ENCODE measurements at places on chromosomes 5 and 9.

GRCh38 chr9:136626740-136627642, 35.7 kb upstream of the EGFL7 start:
- no peaks in the 10 kb centered on the region for H3K27me3 ChIP-seq
- no peaks in the 10 kb centered on the region for H3K36me3 ChIP-seq
- H3K27ac ChIP-seq: no peak overlapping the region
- H3K4me3 ChIP-seq: no peak overlapping the region

DNA sequence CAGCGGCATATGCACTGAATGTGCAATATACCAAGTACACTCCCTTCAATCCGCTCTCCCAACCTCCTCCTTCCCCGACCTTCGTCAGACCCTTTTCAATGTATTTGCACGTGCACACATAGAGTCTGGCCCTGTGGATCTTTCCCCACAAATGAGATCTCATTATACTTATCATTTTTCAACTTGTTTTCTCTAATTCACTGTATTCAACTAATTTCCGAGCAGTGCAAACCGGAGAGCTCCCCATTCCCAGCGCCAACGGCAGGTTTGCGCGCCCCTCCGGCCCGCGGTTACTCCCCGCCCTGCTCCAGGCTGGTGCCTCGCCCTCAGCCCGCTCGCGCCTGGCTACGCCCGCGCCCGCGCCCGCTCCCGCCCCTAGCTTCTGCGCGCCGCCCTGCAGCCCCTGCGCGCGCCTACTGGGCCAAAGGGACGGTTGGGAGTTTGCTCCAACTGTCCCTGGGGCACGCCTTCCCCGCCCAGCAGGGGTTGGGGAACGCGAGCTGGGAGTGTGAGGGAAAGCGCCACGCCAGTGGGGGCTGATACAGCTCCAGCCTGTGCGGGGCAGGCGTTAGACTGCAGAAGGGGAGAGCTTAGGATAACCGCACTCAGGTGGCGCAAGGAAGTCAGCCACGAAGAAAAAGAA, 3.3 kb upstream of the CDC20B start:
- peaks cover 7% of the 10 kb centered on the region for H3K4me1 ChIP-seq
- peak overlapping the region; percentile 27 for H3K4me3 ChIP-seq
- H3K27me3 ChIP-seq: no peaks in the 10 kb centered on the region
- DNase-seq: peak; percentile 55
- H3K27ac ChIP-seq: no peak overlapping the region
- H3K36me3 ChIP-seq: no peaks in the 10 kb centered on the region

GRCh38 chr5:112342389-112342788, 76.7 kb downstream of the EPB41L4A start:
- H3K4me3 ChIP-seq: no peak overlapping the region
- no peaks in the 10 kb centered on the region for H3K4me1 ChIP-seq
- no peak overlapping the region for H3K27ac ChIP-seq

GRCh38 chr9:15696979-15697378, 144.1 kb downstream of the CCDC171 start:
- DNase-seq: no peak
- H3K27me3 ChIP-seq: no peaks in the 10 kb centered on the region
- H3K4me3 ChIP-seq: no peak overlapping the region
- H3K36me3 ChIP-seq: no peaks in the 10 kb centered on the region
- no peak overlapping the region for H3K27ac ChIP-seq

GRCh38 chr5:133079048-133079447, 27.2 kb downstream of the HSPA4 start:
- no peak for DNase-seq
- no peaks in the 10 kb centered on the region for H3K27me3 ChIP-seq
- H3K4me3 ChIP-seq: no peak overlapping the region
- no peaks in the 10 kb centered on the region for H3K36me3 ChIP-seq
- H3K27ac ChIP-seq: no peak overlapping the region
- no peaks in the 10 kb centered on the region for H3K4me1 ChIP-seq

GRCh38 chr9:34989946-34990635, 546 bp downstream of the DNAJB5 start:
- peaks cover 52% of the 10 kb centered on the region for H3K4me1 ChIP-seq
- peak; percentile 81 for DNase-seq
- H3K4me3 ChIP-seq: peak overlapping the region; percentile 95
- no peaks in the 10 kb centered on the region for H3K27me3 ChIP-seq
- no peaks in the 10 kb centered on the region for H3K36me3 ChIP-seq

GRCh38 chr5:10602031-10602806, 38.3 kb downstream of the ANKRD33B start:
- no peaks in the 10 kb centered on the region for H3K36me3 ChIP-seq
- H3K4me3 ChIP-seq: no peak overlapping the region
- no peak for DNase-seq

DNA sequence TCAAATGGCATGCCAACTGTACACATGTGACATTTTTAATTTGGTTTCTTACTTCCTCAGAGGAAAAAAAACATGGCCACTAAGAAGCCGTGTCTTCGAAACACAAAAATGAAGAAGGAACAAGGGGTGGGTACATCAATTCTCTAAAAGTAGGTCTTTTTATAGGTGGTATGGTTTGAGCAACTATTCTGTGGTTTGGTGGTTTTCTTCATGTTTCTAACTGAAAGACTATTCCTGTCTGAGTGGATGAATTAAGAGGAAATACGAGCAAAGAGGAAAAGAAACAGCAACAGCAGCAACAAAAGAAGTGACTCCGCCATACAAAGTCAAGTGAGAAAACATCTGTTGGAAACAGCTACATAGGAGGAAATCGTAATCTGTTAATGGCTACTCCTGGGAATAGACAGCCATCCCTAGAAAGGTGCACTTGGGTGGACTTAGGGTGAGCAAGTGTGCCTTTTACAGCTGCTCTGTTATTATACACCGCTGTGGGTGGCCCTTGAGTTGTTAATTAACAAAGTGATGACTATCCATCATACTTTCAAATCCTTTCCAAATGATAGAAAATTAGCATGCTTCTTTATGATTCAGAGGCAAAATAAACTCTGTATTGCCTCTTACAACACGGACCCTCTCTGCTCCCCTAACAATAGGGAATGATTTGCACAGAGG, 575.8 kb downstream of the TLE1 start:
- no peaks in the 10 kb centered on the region for H3K4me1 ChIP-seq
- no peak overlapping the region for H3K4me3 ChIP-seq
- H3K27me3 ChIP-seq: no peaks in the 10 kb centered on the region
- no peaks in the 10 kb centered on the region for H3K36me3 ChIP-seq
- no peak overlapping the region for H3K27ac ChIP-seq

GRCh38 chr5:123709422-123709821, 197.4 kb downstream of the CSNK1G3 start:
- H3K4me1 ChIP-seq: no peaks in the 10 kb centered on the region
- H3K4me3 ChIP-seq: no peak overlapping the region

GRCh38 chr5:151595411-151595826, 4.3 kb upstream of the FAT2 start:
- H3K27me3 ChIP-seq: no peaks in the 10 kb centered on the region
- no peak overlapping the region for H3K4me3 ChIP-seq
- H3K27ac ChIP-seq: no peak overlapping the region
- H3K4me1 ChIP-seq: peaks cover 8% of the 10 kb centered on the region
- DNase-seq: no peak

- H3K27me3 ChIP-seq: no peaks in the 10 kb centered on the region
- H3K36me3 ChIP-seq: no peaks in the 10 kb centered on the region
- H3K27ac ChIP-seq: no peak overlapping the region
- no peaks in the 10 kb centered on the region for H3K4me1 ChIP-seq
These were observed 90.7 kb upstream of the PARP8 start for GRCh38 chr5:50575740-50576139.

DNA sequence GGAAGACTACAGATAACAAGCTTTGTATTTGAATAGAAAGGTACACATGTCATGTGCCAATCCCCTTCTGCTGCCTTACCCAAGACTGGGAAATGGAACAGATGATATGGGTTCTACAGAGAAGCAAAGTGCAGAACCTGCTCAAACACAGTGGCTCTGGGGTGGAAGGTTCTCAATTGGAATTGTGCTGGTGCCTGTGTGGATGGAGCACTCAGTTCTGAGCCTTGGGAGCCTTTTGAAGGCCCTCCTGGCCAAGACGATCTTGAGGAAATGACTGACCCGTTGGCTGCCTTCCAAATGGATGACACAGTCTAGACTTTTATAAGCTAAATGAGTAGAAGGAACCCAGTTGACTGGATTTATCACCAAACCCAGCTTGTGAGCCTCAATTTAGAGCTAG, 4.2 kb upstream of the PRSS3 start:
- DNase-seq: no peak
- no peaks in the 10 kb centered on the region for H3K27me3 ChIP-seq
- no peaks in the 10 kb centered on the region for H3K4me1 ChIP-seq
- H3K27ac ChIP-seq: no peak overlapping the region

GRCh38 chr9:38277601-38278200, 114.8 kb upstream of the ALDH1B1 start:
- no peaks in the 10 kb centered on the region for H3K36me3 ChIP-seq
- H3K4me1 ChIP-seq: no peaks in the 10 kb centered on the region
- no peak for DNase-seq

DNA sequence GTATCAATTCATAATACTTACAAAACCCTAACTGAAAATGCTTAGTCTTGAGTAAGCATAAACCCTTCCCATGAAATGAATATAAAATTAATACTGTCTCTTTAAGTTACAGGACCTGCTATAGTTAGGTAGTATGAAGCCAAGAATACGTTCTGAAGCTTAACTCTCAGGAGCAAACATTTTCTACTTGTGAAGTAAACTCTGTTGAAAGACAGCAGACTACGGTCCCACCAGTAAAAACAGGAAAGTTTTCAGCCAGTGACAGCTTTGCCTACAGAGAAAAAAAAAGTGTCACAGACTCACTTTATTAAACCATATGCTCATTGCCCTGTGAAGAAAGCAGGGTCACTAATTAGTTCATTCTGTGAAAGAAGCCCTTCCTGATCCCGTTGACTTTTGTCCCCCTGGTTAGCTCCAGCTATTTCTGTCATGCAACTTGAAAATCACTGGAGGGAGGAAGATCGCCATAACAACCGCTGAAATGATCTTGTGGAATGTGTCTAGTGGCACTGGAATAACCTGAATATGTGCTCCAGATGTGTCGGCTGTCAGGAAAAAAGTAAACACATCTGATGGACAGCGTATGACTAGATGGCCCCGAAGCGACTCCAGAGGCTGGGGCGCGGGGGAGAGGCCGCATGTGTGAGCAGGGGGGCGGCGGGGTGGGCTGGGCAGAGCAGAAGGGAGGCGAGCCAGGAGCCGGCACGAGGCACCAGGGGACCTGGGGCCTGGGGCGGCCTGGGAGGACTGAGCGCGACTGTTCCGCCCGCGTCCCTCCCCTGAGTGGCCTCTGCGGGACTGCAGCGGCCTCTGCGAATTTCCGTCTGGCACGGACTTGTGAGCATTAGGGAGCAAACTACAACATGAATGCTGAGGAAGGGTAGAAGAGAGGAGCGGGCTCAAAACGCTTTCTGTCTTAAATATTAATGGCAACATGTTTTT, 41.9 kb downstream of the BNC2 start:
- H3K27ac ChIP-seq: peak overlapping the region; percentile 36
- H3K4me1 ChIP-seq: peaks cover 11% of the 10 kb centered on the region
- DNase-seq: peak; percentile 42
- no peaks in the 10 kb centered on the region for H3K27me3 ChIP-seq

GRCh38 chr5:4740156-4740555, 400.0 kb upstream of the ADAMTS16 start:
- H3K36me3 ChIP-seq: no peaks in the 10 kb centered on the region
- H3K27me3 ChIP-seq: no peaks in the 10 kb centered on the region
- H3K4me1 ChIP-seq: no peaks in the 10 kb centered on the region
- no peak overlapping the region for H3K4me3 ChIP-seq
- no peak for DNase-seq

GRCh38 chr5:59711310-59711709, 182.2 kb downstream of the PDE4D start:
- no peak overlapping the region for H3K27ac ChIP-seq
- DNase-seq: no peak
- no peaks in the 10 kb centered on the region for H3K36me3 ChIP-seq
- no peaks in the 10 kb centered on the region for H3K4me1 ChIP-seq
- H3K27me3 ChIP-seq: no peaks in the 10 kb centered on the region

GRCh38 chr9:124005029-124005771, 6.4 kb upstream of the LHX2 start:
- no peak overlapping the region for H3K27ac ChIP-seq
- no peaks in the 10 kb centered on the region for H3K36me3 ChIP-seq
- no peak overlapping the region for H3K4me3 ChIP-seq
- H3K27me3 ChIP-seq: peaks cover 9% of the 10 kb centered on the region
- H3K4me1 ChIP-seq: no peaks in the 10 kb centered on the region

GRCh38 chr5:58615972-58616371, 33.1 kb downstream of the RAB3C start:
- no peak for DNase-seq
- H3K4me3 ChIP-seq: no peak overlapping the region
- H3K27me3 ChIP-seq: no peaks in the 10 kb centered on the region
- H3K36me3 ChIP-seq: no peaks in the 10 kb centered on the region
- no peak overlapping the region for H3K27ac ChIP-seq

GRCh38 chr9:36129139-36129538, 7.4 kb upstream of the GLIPR2 start:
- peaks cover 3% of the 10 kb centered on the region for H3K4me1 ChIP-seq
- peak overlapping the region; percentile 55 for H3K4me3 ChIP-seq
- no peaks in the 10 kb centered on the region for H3K27me3 ChIP-seq
- DNase-seq: no peak

GRCh38 chr5:57805732-57806131, 323.1 kb upstream of the ACTBL2 start:
- no peaks in the 10 kb centered on the region for H3K36me3 ChIP-seq
- no peak overlapping the region for H3K4me3 ChIP-seq
- DNase-seq: no peak
- H3K27ac ChIP-seq: no peak overlapping the region
- no peaks in the 10 kb centered on the region for H3K4me1 ChIP-seq
- no peaks in the 10 kb centered on the region for H3K27me3 ChIP-seq

GRCh38 chr9:99138424-99139284, 33.7 kb downstream of the TGFBR1 start:
- no peak overlapping the region for H3K27ac ChIP-seq
- H3K4me3 ChIP-seq: no peak overlapping the region
- H3K27me3 ChIP-seq: no peaks in the 10 kb centered on the region
- H3K4me1 ChIP-seq: peaks cover 8% of the 10 kb centered on the region
- DNase-seq: no peak

DNA sequence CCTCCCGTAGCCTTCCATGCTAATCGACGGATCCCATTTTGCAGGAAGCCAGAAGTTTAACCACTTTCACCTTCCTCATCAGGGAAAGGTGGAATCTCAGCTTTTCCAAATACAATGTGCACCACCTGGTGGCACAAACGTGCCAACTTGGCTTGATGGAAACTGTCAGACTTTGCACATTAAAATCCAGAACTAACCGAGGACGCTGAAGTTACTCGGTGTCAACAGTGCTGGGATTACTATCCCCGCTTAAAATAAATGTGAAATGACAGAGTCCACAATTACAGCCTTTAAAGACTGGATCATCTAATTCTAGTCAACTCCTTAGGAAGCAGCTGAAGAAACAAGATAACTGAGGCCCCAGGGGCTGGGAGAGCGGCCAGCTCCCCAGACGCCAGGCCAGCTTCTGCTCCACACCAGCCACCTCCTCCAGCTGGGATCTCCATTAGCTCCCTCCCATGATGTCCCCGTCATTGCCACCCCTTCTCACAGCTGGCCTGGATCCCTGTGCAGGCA, 50.1 kb upstream of the RETREG1 start:
- H3K27ac ChIP-seq: no peak overlapping the region
- peak; percentile 52 for DNase-seq
- H3K4me3 ChIP-seq: no peak overlapping the region
- H3K36me3 ChIP-seq: no peaks in the 10 kb centered on the region
- peaks cover 25% of the 10 kb centered on the region for H3K4me1 ChIP-seq
